Fibroblast of gingiva (primary cell): ENCODE measurements at places on chromosomes 4 and X.

GRCh38 chr4:105990933-105991332 is 95.7 kb downstream of the NPNT start:
- DNase-seq = peak; percentile 10

DNA sequence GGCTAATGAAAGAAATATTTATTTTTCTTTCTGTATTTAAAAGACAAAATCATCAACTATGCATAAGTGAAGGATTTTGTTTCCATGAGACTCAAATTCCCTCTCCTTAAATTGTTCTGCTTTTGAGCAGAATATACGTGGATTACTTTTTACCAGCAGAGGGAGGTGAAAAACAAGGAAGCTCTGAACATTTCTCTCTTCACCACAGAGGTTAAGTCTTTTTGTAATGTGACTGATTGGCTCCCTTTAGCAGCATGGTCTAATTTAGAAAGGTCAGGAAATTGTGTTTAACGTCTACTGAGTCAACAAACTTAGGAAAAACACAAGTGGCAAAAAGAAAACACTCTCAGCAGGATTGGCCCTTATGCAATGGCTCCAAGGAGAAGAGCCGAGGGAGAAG is 55.1 kb upstream of the F9 start:
- no peak for DNase-seq

GRCh38 chrX:54248309-54248708 is 65.3 kb upstream of the FAM120C start:
- peak; percentile 0 for DNase-seq

GRCh38 chrX:109351557-109351956 is 130.3 kb downstream of the GUCY2F start:
- no peak for DNase-seq

DNA sequence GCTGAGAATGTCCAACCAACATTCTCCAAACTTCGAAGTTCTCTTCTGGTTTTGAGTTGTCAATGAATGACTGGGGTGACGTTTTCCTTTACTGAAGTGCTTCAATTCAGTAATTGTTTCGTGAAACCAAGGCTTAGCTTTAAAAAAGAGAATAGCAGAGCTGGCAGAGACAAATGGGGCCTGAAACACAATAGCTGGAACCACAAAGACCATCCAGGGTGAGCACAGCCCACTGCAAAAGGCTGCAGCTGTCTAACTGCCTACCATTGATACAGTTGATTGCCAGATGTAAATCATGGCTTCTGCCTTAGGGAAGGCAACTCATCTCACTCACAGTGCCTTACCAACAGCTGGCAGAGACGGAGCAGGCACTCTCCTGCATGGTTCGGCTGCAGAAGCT is 78.7 kb upstream of the ZNF518B start:
- no peak for DNase-seq

DNA sequence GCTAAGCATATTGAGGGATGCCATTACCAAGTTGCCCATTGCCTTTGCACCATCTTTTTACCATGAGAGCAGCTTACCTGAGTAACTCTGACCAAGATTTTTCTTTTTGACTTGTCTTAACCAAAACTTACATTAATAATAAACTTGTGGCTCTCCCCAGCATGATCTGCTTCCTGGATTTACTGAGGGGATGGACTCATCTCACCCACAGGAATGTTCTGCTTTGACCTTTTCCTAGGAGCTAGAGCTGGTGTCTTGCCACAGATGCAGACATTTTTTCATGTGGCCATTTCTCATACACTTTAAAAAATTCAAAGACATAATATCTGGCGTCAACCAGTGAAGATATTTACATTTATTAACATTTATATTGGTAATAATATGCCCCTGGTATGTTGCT is 79.2 kb upstream of the EFHC2 start:
- no peak for DNase-seq

- no peak for DNase-seq
Observed at GRCh38 chr4:94766856-94767255, 9.1 kb downstream of the BMPR1B start.

GRCh38 chr4:113537203-113537602 is 224.3 kb downstream of the CAMK2D start:
- no peak for DNase-seq

- peak; percentile 33 for DNase-seq
Observed at GRCh38 chr4:140149846-140150635, 3.9 kb downstream of the MAML3 start.

GRCh38 chrX:103201041-103201440 is 13.9 kb upstream of the BEX4 start:
- DNase-seq = no peak

DNA sequence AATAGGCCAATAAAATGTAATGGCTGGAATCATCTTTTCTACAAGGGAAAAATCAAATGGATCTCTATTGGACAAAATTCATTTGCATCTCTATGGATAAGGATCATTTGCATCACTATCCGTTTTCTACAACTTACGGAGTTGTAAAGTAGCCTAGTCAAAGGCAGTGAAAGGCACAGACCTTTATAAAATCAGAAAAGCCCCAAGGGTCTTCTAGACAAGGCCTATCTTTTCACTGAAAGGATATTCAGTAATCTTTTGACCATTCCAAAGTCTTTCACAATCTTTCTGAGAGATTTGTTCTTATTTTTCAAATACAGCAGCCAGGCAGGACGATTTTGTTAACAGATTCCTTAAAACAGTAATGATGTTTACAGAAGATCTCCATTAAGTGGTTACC is 119.5 kb upstream of the JADE1 start:
- DNase-seq = no peak

DNA sequence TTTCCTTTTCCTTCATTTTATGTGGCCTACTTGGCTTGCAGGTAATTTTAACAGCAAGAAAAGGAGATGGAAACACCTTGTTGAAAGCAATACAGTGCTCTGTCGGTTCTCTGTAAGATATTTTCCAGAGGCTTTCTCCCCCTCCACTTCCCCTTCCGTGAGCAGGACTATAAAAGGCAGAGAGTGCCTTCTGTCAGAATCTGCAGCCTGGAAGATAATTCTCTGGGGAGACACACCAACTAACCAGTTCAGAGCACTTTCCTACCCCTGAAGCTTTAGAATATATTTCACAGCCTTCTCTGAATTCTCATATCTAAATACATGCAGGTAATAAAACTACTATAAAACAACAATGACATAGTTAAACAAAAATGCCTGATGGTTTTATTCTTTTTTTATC is 141.1 kb downstream of the IDS start:
- DNase-seq = no peak

DNA sequence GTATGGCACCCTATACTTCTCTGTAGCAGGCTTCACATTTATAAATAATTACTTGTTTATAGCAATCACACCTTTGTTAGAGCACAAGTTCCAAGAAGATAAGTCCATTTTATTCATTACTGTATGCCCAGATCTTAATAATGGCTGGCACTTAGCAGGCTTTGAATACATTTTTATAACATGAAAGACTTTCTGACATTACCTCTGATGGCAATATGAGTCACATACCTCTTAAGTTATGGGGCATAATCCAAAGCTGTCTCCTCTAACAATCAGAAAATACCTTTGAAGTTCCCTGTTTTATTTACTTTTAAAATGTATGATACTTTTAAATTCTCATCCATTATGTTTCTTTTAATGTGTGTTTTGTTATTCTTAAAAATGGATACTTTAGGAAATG is 12.2 kb downstream of the SCRG1 start:
- DNase-seq = no peak

- DNase-seq = no peak
Observed at GRCh38 chrX:109283870-109284269, 198.0 kb downstream of the GUCY2F start.

DNA sequence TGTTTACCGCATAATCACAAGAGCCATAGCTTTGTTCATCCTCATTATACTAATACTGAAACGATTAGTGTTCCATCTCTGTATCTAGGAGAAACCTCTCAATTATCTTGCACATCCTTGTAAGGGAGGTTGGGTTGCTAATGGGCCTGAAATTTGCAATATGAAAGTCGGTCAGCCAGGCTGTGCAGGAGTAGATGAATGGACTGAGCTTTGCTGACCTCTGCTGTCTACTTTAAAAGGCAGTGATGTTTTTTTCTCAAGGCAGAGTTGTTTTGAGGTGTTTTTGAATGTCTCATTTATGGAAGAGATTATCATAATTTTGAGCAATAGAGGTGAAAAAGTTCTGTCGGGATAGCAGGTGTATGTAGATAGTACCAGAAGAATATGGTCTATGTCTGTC is 47.9 kb upstream of the LINC00632 start:
- DNase-seq = no peak

DNA sequence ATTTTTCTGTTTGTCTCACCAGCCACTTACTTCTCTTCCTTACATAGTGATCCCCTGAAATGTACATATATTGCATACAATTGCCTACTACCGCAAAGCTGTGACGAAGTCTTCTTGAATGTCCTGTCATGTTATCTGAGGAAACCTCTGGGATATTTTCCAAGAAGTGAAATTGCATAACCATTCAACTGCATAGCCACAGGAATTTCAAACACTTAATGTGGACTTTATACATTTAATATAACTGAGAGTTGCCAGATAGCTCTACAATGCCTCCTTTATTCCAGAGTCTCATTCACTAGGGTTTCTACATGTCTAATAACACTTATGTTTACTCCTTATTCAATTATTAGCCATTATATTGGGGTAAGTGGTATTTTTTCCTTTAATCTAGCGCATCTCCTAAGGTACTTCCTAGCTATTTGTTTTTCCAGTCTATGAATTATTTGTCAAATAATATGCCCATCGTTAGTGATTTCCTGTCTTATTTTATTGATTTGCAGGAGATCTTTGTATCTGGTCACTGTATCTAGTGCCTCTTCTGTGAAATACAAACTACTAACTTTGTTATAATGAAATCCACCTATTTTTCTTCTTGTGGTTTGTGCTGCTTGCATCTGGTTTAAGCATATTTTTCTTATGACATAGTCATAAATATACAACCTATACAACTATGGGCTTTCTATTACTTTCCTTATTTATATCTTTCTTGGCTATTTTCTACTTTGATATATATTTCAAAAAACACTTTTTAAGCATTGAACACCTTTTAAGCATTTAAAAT is 69.2 kb upstream of the GRID2 start:
- DNase-seq = peak; percentile 97
